ENCODE measurements at places on chromosomes 6 and 20. TPM values are rescaled to one million over a fixed set of nuclear protein-coding genes. Genes with fewer than 3 reads are reported as not detected.

- H3K4me3 ChIP-seq: no peak overlapping the region
- no peak for DNase-seq
- no peaks in the 10 kb centered on the region for H3K27me3 ChIP-seq
- H3K4me1 ChIP-seq: no peaks in the 10 kb centered on the region
- H3K36me3 ChIP-seq: no peaks in the 10 kb centered on the region
Measured at GRCh38 chr20:42007251-42007650, 389.1 kb upstream of the CHD6 start.

DNA sequence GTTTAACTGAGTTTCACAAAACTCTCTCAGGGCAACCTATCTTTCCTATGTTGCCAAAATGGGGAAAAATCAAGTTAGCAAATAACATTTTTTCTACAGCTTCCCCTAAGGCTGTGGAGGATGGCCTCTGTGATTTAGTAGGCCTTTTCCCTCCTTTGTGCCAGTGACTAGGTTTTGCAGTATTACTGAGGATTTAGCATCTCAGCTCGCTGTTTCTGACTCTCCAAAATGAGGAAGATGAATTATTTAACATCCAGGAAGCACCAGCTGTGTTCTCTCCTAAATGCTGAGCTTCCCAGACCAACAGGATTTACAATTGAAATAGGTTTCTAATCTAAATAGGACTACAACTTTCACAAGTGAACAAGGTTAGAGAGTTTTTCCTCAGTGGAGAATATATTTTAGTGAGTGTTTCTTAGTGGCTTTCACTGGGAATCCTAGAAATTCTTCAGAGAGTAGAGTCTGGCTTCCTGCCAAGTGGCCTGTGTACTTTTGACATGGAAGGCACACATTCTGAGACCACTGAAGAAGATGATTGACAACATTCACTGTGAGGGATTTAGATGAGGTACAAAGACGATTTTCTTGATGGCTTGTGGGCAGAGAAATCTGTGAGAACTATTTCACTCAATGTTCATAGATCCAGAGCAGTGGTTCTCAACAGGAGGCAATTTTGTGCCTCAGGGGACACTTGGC, 62.4 kb downstream of the PTCHD4 start:
- no peaks in the 10 kb centered on the region for H3K27me3 ChIP-seq
- H3K4me1 ChIP-seq: no peaks in the 10 kb centered on the region

GRCh38 chr20:48205786-48206185, 420.5 kb upstream of the SULF2 start:
- no peaks in the 10 kb centered on the region for H3K27me3 ChIP-seq
- no peak for DNase-seq
- no peak overlapping the region for H3K27ac ChIP-seq
- no peaks in the 10 kb centered on the region for H3K36me3 ChIP-seq
- H3K4me3 ChIP-seq: no peak overlapping the region

DNA sequence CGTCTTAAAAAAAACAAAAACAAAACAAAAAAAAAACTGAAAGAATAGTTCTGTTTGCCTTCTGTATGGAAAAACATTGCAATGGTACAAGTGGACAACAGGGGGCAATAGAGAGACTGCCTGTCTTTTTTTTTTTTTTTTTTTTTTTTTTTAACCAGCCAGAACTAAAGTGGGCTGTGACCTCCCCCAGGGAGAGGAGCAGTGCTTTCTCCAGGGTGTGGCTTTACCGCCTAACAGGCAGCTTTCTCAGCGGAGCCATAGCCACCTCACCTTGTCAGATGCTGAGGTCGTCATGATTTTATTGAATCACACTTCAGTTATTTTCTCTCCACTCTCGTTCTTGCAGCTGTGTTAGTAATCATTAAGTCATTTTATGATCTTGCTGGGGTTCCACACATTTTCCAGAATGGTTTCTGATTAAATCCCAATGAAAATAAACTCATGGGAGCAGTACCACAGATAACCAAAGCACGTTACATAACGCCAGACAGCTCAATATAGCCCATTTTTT, 78.4 kb downstream of the GMPR start:
- H3K27me3 ChIP-seq: no peaks in the 10 kb centered on the region
- no peaks in the 10 kb centered on the region for H3K36me3 ChIP-seq
- H3K27ac ChIP-seq: no peak overlapping the region
- H3K4me1 ChIP-seq: no peaks in the 10 kb centered on the region

- no peak overlapping the region for H3K4me3 ChIP-seq
- peaks cover 19% of the 10 kb centered on the region for H3K4me1 ChIP-seq
- DNase-seq: peak; percentile 23
- H3K27ac ChIP-seq: no peak overlapping the region
- H3K36me3 ChIP-seq: no peaks in the 10 kb centered on the region
- no peaks in the 10 kb centered on the region for H3K27me3 ChIP-seq
Measured at GRCh38 chr20:2755451-2756055, 44.9 kb downstream of the CPXM1 start.

DNA sequence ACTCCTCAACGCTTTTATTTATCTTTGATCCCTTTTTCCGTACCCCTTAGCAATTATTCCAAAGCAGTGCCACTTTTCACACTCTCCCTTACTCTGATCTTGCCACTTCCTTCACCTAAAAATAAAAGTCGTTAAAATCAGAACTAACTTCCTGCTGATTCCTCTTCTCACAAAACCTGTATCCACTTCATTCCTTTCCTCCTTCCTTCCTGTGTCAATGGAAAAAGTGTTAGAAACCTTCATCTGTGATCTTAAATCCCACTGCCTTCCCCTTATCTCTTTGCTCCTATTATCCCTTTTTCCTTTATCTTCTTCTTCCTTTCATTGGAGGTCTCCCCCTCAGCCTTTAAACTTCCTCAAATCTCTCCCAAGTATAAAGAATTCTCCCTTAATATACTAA, 49.2 kb downstream of the GOPC start:
- DNase-seq: no peak
- no peak overlapping the region for H3K27ac ChIP-seq
- peaks cover 47% of the 10 kb centered on the region for H3K4me1 ChIP-seq
- H3K27me3 ChIP-seq: no peaks in the 10 kb centered on the region
- peaks cover 3% of the 10 kb centered on the region for H3K36me3 ChIP-seq
- no peak overlapping the region for H3K4me3 ChIP-seq

DNA sequence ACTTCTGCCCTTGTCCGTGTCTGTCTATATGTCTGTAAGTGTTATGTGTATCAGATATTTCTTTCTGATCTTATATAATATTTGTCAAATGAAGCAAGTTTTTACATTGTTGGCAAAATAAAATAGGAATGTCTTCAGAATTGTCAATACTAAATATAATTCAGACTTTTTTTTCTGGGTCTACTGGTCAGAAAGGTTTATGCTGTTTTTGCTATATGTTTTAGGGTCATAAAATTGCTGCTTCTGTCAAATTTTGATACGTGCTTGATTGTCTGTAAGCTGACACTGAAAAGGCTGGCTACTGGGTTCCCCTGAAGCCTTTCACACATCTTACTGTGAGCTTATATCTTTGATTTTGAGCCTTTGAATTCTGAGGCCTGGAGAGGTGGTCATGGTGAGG, 20.1 kb downstream of the LGSN start:
- H3K4me1 ChIP-seq: peaks cover 16% of the 10 kb centered on the region
- DNase-seq: no peak
- H3K27me3 ChIP-seq: no peaks in the 10 kb centered on the region
- H3K4me3 ChIP-seq: no peak overlapping the region
- H3K27ac ChIP-seq: no peak overlapping the region
- no peaks in the 10 kb centered on the region for H3K36me3 ChIP-seq

- peaks cover 42% of the 10 kb centered on the region for H3K4me1 ChIP-seq
- no peaks in the 10 kb centered on the region for H3K36me3 ChIP-seq
- no peaks in the 10 kb centered on the region for H3K27me3 ChIP-seq
- no peak for DNase-seq
Measured at GRCh38 chr6:43763812-43764522, 6.0 kb upstream of the VEGFA start.

DNA sequence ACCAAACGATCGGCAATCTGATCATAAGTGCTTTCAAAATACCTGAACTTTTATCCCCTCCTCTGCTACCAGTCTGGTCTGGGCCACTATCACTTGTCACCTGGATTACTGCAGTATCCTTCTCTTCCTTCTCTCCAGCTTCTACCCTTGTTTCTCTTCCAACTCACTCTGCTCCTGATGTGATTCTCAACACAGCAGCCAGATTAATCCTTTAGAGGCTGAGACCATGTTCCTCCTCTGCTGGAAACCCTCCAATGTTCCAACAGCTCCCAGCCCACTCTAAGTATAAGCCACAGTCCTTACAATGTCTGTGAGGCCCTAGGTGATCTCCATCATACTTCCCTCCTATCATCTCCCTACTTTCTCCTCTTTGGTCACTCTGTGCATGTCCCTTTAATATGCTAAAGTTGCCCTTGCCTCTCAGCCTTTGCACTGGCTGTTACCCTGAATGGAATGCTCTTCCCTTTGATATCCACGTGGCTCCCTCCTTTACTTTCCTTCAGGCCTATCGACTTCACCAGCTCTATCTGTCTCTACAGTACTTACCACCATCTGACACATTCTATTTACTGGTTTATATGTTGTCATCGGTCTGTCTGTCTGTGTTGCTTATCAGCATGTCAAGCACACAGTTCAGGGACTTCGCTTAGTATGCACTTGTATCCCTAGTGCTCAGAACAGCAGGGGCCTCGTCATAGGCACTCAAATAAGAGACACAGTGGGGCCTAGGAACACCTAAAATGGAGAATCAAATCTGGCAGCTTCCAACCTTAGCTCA, 35.0 kb upstream of the RNF24 start:
- peaks cover 4% of the 10 kb centered on the region for H3K4me1 ChIP-seq
- no peak for DNase-seq
- no peak overlapping the region for H3K4me3 ChIP-seq
- H3K27me3 ChIP-seq: no peaks in the 10 kb centered on the region
- no peaks in the 10 kb centered on the region for H3K36me3 ChIP-seq

DNA sequence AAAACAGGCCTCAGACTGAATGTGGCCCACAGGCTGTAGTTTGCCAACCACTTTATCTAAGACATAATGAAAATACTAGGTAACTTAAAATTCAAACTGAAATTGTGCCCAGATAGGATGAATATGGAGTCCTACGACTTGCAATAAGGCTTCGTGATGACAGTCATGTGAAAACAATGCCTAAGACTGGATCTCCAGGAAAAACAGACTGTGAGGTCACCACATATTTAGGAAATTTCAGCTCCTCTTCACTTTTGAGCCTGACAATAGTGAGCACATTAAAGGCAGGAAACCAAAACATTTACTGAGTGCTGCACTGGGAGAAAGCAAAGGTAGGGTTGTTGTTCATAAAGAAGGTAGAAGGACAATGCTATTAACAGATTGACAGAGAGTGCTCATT, 50.0 kb downstream of the RTN4IP1 start:
- no peak overlapping the region for H3K4me3 ChIP-seq
- H3K27ac ChIP-seq: no peak overlapping the region
- no peaks in the 10 kb centered on the region for H3K27me3 ChIP-seq
- DNase-seq: no peak
- no peaks in the 10 kb centered on the region for H3K4me1 ChIP-seq

DNA sequence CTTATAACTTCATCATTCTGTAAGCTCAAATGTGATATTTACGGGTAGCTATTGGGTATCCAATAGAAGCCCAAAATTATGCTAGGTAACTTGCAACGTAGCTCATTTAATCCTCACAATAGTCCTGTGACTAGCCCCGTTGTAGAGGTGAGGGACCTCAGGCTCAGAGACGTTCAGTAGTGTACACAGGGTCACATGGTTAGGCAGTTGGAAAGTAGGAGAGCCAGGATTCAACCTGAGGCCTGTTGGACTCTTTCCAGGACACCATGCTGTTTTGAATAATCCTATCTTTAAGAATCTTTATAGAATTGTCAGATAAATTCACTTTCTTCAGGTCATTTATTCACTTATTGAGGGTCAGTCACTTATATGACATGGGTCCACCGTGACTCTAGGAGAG, 9.2 kb upstream of the ELOVL2 start:
- no peaks in the 10 kb centered on the region for H3K27me3 ChIP-seq
- no peak overlapping the region for H3K27ac ChIP-seq
- H3K4me1 ChIP-seq: peaks cover 13% of the 10 kb centered on the region
- H3K4me3 ChIP-seq: no peak overlapping the region

DNA sequence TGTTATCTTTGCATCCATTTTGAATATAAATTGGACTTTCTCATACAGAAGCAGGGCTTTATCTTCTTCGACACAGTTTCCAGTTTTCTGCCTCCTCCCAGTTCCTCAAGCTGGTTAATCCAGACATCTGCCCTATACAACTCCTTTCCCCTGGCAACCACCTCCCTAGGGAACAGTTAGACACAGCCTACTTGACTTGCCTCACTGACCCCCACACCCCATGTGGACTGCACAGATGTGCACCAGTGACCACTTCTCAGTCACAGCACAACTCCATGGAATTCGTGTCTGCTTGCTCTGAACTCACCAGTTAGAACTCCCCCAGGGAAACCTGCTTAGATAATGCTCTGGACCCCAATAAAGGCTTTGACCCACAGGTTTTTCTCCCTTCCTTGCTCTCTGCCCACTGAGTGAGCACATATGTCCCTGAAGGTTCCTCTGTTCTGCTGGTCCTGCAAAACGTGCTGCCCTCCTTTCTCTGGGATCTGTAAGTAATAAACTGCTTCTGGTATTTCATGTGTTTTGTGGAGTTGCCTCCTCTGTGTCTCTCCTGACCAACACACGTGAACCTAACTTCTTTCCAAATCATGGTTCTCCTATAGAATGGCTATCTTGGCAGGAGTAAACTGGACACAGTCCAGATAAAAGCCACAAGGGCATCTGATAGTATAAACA, 351.2 kb downstream of the CD83 start:
- H3K27ac ChIP-seq: no peak overlapping the region
- no peaks in the 10 kb centered on the region for H3K4me1 ChIP-seq
- H3K27me3 ChIP-seq: no peaks in the 10 kb centered on the region
- DNase-seq: no peak
- H3K4me3 ChIP-seq: no peak overlapping the region

GRCh38 chr6:16319813-16320532, 81.6 kb downstream of the GMPR start:
- H3K36me3 ChIP-seq: no peaks in the 10 kb centered on the region
- H3K4me1 ChIP-seq: no peaks in the 10 kb centered on the region
- no peaks in the 10 kb centered on the region for H3K27me3 ChIP-seq
- no peak for DNase-seq
- no peak overlapping the region for H3K27ac ChIP-seq

- peaks cover 28% of the 10 kb centered on the region for H3K4me1 ChIP-seq
- no peak overlapping the region for H3K27ac ChIP-seq
- no peaks in the 10 kb centered on the region for H3K27me3 ChIP-seq
Measured at GRCh38 chr6:152316024-152316423, 321.1 kb downstream of the SYNE1 start.

- H3K27ac ChIP-seq: no peak overlapping the region
- H3K27me3 ChIP-seq: no peaks in the 10 kb centered on the region
- no peak for DNase-seq
- no peak overlapping the region for H3K4me3 ChIP-seq
Measured at GRCh38 chr20:34862724-34863123, 9.9 kb downstream of the GGT7 start.

Gene SULF2
- 66.1 TPM for total RNA-seq

Gene MYLK4
- total RNA-seq: 0.75 TPM

Gene SOBP
- total RNA-seq: 0.14 TPM

Gene HRH3
- not detected for total RNA-seq

Gene MYMX
- total RNA-seq: not detected

Gene MLN
- not detected for total RNA-seq

Measured in Caco-2 (cell line).